ENCODE measurements at places on chromosomes 2 and 18. TPM values are rescaled to one million over a fixed set of nuclear protein-coding genes. Genes with fewer than 3 reads are reported as not detected.

GRCh38 chr2:220162320-220162719 is 534.9 kb downstream of the SLC4A3 start:
- no peak overlapping the region for H3K4me3 ChIP-seq
- H3K36me3 ChIP-seq = no peaks in the 10 kb centered on the region
- H3K27ac ChIP-seq = no peak overlapping the region
- DNase-seq = no peak
- no peaks in the 10 kb centered on the region for H3K27me3 ChIP-seq

- DNase-seq = peak; percentile 52
- no peaks in the 10 kb centered on the region for H3K27me3 ChIP-seq
- H3K4me1 ChIP-seq = peaks cover 5% of the 10 kb centered on the region
- no peak overlapping the region for H3K27ac ChIP-seq
- no peak overlapping the region for H3K4me3 ChIP-seq
- H3K36me3 ChIP-seq = no peaks in the 10 kb centered on the region
Observed at GRCh38 chr2:55431982-55432627, 12.4 kb upstream of the CCDC88A start.

DNA sequence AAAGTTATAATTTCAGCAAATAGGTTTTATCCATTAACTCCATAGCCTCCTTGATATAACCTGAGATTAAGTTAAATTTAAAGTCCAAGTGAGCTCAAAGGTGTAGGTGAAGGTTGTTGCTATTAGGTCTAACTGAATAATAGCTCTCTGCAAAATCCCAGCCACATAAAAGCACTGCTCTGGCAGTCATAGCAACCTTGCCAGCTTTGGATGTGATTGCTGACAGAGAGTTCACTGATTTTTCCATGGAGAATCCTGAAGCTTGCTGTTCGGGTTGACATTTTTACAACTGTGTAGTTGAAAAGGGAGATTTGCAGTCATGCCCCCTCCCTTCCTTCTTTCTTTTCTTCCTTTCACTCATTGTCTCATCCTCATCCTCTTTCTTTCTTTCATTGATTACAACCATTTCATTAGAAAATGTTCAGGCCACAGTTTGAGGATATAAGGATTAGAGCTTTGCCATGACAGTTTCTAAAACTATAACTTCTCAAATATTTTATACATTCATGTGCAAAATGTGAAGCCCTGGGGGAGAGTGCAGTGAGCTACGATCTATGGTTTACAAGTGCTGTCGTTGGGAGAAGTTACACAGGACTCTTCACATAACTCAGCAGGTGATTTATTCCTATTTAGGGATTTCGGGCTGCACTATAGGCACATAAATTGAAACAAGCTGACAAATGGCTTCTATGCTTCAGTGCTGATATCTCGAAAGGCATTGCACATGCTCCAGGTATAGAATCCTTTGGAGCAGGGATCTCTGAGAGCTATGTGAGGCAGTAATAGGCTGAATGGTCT is 193.8 kb downstream of the LRRTM4 start:
- no peaks in the 10 kb centered on the region for H3K4me1 ChIP-seq
- no peak overlapping the region for H3K4me3 ChIP-seq
- no peak for DNase-seq

The MOGAT1 gene
- not detected for total RNA-seq

The IL18RAP gene
- total RNA-seq = not detected
